NCI-H1436 (cell line): ENCODE measurements at places on chromosomes 13 and 19.

DNA sequence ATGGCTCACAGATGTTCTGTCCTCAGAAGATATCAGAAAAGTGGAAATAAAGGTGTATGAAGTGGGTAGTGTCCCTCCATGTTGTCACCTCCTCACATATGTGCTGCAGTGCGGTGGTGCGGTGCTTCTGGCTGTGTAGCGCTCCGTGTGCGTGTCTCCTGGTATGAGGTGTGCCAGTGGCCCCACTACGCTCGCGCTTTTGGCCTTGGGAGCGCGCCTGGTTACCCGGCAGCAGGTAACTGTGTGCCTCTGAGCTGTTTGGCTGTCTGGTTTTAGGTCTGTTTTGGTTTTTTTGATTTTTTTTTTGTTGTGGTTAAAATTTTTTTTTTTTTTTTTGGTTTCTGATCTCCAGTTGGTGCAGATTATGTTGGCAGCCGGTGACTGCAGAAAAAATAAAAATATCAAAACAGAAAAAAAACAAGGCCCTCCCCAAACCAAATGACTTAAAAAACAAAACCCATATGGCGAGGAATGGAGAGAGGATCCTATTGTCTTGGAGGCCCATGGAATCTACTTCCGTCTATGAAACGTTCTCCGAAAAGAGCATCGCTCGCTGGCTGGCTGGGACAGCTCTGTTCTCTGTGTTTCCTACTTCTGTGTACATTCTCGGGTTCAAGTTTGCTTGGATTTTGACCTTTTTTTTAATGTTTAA lies 7.9 kb downstream of the HNRNPL start:
- no peak for DNase-seq

- DNase-seq: no peak
Observed at GRCh38 chr19:6318772-6319171, 14.6 kb downstream of the ACER1 start.

DNA sequence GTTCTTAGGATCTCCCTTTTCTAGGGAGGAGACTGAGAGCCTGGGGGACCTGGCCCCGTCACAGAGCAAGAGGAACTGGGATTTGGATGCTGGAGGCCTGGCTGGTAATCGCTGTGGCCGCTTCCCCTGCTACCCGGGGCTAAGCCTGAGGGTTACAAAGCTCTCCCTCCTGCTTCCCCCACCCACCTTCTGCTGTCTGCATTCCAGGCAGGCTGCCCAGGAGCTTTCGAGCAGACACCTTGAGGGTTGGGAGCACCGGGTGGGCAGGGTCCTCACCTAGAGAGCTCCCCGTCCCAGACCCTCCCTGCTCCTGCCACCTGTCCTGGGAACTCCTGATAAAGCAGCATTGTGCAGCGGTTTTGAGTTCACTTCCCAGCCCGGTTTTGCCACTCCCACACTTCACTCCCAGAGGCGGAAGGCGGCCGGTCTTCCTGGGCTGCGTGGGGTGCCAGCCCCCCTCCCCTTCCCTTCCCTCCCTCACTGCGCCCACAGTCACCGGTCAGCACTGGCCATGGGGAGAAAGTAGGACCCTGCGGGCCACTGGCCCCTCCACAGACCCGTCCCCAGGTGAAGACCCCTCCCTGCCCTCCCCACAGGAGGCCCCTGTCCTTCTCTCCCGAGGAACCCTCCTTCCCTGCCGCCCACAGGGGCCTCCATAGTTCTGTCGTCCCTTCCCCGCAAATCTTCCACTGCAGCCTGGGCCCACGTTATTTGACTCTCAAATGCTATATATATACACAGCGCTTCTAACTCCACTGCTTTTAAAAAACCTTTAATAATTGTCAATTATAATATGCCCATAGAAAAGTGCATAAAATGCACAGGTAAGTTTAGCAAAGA lies 8.1 kb downstream of the PAK4 start:
- no peak for DNase-seq

GRCh38 chr13:26412263-26412662 lies 145.2 kb upstream of the WASF3 start:
- no peak for DNase-seq

DNA sequence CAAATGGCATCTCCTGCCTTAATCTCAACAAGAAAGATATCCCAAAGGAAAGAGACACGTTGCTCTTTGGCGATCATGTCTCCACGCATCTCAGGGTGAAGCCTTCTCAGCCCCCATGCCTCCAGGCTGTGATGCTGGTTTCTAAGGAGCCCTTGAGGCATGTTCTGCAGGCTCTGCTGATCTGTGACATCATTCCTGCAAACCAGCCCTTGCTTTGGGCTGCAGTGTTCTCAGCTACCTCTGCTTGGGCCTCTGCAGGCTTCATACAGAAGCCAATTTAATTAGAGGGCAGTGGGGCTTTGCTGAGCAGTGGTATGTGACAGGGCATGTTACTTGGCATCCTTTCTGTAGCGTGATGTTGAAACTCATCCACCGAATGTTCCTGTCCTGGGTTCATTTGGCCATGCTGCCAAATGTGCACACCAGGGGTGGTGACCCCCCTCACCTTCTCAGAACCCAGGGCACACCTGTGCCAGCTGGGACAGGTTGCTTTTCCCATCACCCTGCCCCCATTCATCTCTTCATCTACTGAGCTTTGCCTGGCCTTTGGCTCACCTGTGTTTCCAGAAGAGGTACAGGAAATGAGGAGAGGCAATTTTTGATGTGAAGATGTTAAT lies 230.9 kb downstream of the TEX29 start:
- DNase-seq: no peak

DNA sequence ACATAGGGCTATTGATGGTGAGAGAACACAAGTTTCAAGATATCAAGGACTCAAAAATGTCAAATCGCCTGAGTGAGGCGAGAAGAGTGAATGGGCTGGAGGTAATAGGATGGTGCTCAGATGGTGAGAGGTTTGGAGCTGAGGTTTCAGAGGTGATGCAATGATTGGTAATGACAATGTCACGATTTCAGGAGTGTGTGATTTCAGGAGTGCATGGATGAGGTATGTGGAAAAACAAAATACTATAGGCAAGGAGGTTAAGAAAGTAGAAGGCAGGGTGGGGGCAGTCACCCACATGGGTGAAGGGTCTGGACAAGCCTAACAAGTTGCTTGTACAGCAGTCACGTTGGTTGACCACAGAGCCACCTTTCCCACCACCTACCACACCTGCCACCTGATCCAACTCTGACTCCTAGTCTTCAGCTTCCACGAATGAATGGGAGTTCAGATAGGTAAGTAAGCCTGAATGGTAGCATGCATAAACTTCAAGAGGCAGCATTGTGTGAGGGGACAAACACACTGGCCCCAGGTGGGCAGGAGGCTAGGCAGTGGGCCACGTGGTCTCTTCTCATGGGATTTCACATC lies 71.5 kb downstream of the RUBCNL start:
- DNase-seq: no peak

GRCh38 chr19:46069806-46070341 lies 29.1 kb upstream of the IGFL4 start:
- DNase-seq: no peak

- no peak for DNase-seq
Observed at GRCh38 chr19:38433268-38433733, at the start of gene RYR1. Gene RYR1 (plus strand): TSS chr19:38433691. CDS start chr19:38433830, 139 bp downstream.
